Immature natural killer cell (primary cell): ENCODE measurements at places on chromosomes 2 and 18. TPM values are rescaled to one million over a fixed set of nuclear protein-coding genes. Genes with fewer than 3 reads are reported as not detected.
A peak's percentile ranks its signal among the peaks of the same experiment; 100 is the strongest.

- no peak for DNase-seq
These were observed 79.4 kb upstream of the SRD5A2 start for GRCh38 chr2:31660165-31660564.

DNA sequence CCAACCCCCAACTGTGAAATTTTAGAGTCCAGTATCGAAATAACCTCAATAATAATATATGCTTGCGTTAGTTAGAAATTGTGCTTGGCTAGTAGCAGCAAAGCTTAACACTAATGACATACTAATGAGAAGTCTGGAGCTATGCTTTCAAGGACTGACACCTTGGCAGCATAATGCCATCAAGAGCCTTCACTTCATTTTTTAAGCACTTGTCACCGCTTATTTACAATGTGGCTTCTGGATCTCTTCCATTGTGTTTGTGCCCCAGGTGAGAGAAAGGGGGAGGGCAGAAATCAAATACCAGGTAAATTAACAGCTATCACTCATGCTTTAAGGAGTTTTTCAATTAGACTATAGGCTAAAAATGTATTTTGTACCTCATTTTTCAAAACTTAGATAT lies 101.5 kb downstream of the CDH7 start:
- no peak for DNase-seq

- DNase-seq = no peak
These were observed 248.3 kb downstream of the TRIB2 start for GRCh38 chr2:12964904-12965539.

The ZNF236 gene
- polyA plus RNA-seq = 3.4 TPM

- DNase-seq = no peak
These were observed 286.1 kb upstream of the SIX3 start for GRCh38 chr2:44655401-44655864.

The IL1R2 gene
- polyA plus RNA-seq = 1.8 TPM

DNA sequence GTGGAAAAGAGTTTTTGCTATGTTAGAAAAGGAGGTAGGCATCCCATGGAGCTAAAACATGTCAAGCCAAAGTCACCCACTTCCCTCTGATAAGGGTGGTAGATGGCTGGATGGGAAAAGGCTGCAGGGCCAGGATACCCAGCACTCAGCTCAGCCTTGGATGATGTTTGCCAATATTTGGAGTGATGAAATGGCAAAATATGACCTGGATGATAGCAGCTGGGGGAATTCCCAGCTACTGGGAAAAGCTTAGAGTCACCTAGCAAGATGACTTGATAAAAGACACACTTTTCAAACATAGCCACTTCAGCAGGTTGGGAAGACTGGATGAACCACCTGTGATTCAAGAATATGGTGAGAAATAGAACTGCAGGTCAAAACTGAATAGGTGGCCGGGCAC lies 10.1 kb downstream of the RFX8 start:
- no peak for DNase-seq

The ABCG8 gene
- not detected for polyA plus RNA-seq

GRCh38 chr2:119482481-119483394 lies 41.5 kb downstream of the SCTR start:
- no peak for DNase-seq

GRCh38 chr2:235877275-235877802 lies 290.8 kb downstream of the GBX2 start:
- no peak for DNase-seq

DNA sequence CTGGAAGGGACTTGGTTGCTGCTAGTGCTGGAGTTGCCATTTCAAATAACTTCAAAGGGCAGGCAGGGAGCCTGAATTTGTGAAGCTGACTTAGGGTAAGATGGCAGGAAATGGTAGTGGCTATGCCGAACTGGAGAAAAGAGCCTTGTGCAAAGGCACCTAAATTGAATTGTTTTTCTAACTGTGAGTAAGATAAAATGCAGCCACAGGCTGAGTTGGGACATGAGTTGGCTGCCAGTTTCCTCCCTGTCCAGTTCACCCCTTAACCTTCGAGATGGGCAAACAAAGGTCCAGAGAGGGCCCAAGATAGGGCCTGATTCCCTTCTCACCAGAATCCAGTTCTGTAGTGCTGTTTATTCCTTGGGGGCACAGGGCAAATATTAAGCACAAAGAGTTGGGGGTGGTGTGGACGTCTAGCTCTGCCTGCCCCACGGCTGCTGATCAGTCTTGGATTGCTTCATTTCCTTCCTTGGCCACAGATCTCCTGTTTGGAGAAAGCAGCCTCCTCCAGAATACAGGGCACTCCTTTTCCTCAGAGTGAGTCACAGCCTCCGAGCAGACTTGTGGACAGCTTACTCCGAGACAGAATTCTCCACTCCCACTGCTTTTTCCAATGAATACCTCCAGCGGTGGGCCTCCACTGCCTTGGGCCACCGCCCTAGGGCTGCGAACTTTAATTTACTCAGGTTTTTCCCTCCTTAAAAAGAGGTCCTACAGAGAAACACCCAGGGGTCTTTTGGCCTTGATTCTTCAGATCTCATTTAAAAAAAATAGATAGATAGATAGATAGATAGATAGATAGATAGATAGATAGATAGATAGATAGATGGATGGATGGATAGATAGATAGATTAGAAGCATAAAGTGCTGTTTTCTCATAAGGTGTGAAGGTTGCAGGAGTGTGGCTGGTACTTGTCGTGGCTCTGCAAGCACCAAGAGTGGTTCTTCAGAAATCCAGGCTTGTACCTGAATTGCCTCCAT lies 18.4 kb upstream of the SLC20A1 start:
- DNase-seq = no peak

DNA sequence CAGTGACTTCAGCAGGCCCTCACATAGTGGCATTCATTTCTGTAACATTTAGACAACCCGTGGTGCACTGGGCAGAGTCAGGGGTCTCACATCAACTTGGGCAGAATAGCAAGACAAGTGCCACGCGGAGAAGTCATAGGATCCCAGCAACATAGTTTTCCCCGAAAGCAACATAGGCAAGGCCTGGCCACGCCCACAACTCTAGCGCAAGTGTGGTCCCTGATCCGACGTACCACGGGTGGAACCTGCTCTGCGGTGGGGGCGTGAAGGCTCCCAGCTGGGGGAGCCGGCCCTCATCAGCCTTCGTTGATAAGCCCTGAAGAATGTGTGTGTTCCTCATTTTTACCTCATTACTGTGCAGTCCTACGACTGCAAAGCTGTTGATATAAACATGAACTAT lies 261.2 kb downstream of the EIPR1 start:
- DNase-seq = no peak

The CPO gene
- not detected for polyA plus RNA-seq

DNA sequence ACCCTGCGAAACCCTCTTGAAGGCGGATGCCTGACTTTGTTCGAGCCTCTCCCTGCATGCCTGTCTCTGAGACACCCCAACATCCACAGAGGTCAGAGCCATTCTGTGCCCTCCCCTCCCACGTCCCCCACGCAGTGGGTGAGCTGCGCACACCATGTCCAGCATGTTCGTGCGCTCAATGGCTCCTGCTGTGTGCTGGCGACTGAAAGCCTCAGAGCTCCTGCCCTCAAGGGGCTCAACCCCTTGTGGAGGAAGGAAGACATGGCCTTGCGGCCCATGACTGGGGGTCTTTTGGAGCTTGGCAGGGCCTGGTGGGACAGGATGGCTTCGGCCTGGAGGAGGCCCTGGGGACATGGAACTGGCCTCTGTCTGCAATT lies 45.7 kb downstream of the ANKMY1 start:
- DNase-seq = no peak

DNA sequence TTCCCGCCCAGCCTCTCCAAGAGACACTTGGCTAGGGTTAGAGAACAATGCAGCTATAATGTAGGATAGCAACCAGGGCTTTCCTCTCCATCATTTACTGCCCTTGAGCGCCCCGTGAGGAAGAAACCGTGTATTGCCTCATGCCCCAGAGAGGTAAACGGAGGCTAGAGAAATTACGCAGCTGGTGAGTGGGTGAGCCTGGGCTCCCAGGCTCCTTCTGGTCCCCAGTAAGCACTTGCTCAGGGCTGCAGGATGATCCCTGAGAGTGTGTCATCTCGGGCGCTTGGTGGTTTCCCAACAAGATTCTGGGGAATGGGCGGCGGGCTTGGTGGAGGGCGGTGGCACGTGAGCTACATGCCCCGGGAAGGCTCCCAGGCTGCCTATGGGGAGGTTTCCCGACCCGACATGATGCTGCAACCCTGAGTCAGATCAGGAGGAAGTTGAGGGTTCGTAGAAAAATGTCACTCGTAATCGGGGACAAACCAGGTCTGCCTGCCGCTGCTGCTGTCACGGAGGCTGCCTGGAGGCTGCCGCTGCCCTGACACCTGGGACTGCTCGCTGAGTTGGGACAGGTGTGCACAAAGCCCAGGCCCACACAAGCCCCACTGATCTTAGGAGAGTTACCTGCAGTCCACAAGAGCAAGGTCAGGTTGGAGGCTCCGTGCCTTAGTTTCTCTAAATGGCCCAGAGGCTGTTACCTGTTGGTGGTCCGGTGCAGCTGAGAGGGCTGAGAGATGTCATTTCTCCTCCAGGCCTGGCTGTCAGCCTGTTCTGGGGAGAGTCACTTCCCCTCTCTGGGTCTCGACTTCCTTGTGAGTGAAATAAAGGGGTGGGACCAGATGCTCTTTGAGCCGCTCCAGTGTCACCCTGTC lies at the start of gene GPR55:
Gene GPR55, minus strand, starts transcription at position 773 of the 872 bp plus-strand sequence. CDS start 14,280 bp downstream, outside the sequence.
- DNase-seq = no peak

The FZD7 gene
- polyA plus RNA-seq = not detected

The ONECUT2 gene
- polyA plus RNA-seq = not detected

GRCh38 chr2:49110571-49110970 lies 43.7 kb downstream of the FSHR start:
- DNase-seq = no peak

DNA sequence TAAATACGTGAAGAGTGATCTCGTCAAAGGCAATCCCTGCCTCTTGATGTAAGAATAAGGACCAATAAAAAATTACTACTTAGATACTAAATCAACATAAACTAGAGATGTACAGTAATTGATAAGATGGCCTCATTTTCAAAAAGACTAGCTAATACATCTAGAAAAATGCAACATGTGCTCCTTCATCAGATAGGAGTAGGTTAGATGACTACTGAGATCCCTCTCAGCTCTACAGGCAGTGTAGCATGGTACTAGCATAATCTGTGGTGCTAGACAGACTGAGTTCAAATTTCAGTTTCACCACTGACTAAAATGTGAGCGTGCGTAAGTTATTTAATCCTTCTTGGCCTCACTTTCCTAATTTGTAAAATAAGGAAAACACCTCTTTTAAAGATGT lies 82.6 kb upstream of the FRZB start:
- DNase-seq = no peak

DNA sequence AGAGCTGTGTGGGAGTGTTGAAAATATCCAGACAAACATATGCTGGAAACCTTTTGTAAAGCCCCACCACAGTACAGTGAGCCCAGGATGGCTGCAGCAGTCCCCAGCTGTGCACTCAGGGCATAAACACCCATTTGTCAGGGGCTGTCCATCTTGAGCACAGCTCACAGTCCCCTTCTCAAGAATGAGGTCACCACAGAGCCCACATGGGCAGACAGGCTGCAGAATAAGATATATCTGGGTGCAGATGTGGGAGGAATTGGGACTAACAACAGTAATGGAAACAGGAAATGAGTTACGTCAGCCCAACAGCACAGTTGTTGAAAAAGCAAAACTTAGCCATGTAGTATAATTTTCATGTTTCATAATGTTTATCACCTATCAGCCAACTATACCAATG lies 219.6 kb downstream of the ETAA1 start:
- DNase-seq = peak; percentile 36

- DNase-seq = no peak
These were observed 4.2 kb downstream of the PLEKHA3 start for GRCh38 chr2:178484245-178485041.

The UCN gene
- not detected for polyA plus RNA-seq

GRCh38 chr2:14944562-14945346 lies 312.2 kb downstream of the LRATD1 start:
- DNase-seq = no peak

GRCh38 chr2:4528773-4529172 lies 825.4 kb downstream of the DCDC2C start:
- no peak for DNase-seq

DNA sequence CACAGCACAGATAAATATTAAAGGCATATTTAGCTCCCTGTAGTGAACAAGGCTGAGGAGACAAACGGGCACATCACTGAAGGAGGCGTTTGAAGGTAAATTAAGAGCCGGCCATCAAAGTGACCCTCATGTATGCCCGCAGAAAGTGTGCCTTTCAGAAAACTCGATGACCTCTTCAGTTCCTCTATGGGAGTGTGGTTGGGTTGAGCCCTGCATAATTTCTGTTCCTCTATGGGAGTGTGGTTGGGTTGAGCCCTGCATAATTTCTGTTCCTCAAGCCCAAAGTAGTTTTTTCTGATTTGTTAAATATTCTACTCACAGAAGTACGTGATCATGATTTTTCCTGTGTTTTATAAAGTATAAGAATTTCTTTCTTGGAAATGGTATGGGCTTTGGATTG lies 568.5 kb downstream of the TSN start:
- no peak for DNase-seq

GRCh38 chr2:217085543-217085942 lies 225.7 kb upstream of the TNP1 start:
- DNase-seq = no peak

DNA sequence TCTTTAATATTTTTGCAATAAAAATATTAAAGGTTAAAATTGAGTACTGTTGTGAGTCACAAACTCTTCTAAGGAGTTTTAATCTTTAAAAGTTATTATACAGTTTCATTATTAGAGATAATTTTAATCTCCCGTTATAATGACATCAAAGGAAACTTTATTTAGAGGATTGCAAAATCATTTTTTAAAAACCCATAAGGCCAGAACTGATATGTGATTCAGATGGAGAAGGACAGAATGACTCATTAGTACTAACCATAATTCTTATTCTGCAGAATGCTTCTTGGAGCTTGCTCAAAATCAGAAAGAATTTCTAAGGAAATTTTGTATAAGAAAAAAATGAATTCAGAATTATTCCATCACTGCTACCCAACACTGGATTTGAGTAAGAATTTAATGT lies 12.5 kb upstream of the HNRNPLL start:
- no peak for DNase-seq

The RGPD3 gene
- polyA plus RNA-seq = not detected

DNA sequence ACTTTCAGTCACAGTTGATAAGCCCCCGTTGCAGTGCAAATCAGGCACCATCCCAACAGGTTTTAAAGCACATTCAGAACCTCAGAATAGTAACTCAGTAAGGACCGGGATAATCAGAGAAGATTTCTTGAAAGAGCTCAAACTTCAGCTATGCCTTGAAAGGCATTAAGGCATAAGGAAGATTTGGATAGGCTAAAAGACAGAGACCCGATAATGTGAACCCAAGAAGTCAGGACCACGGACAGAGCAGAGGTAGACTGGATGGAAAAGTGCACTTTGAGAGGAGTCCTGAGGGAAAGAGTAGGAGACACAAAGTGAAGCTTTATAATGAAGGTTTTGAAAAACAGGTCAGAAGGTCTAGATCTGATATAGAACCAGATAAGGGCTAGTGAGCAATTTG lies 36.9 kb upstream of the KLF7 start:
- no peak for DNase-seq
